NK-92 treated with Interleukin-12 subunit alpha and Interleukin-12 subunit beta, amount 100 ng/mL, for 24 hours (cell line): ENCODE measurements at places on chromosomes 7 and 10.

GRCh38 chr10:19816411-19817230 lies at the start of gene PLXDC2:
Gene PLXDC2, plus strand, starts transcription at chr10:19816432.
- no peak for DNase-seq

DNA sequence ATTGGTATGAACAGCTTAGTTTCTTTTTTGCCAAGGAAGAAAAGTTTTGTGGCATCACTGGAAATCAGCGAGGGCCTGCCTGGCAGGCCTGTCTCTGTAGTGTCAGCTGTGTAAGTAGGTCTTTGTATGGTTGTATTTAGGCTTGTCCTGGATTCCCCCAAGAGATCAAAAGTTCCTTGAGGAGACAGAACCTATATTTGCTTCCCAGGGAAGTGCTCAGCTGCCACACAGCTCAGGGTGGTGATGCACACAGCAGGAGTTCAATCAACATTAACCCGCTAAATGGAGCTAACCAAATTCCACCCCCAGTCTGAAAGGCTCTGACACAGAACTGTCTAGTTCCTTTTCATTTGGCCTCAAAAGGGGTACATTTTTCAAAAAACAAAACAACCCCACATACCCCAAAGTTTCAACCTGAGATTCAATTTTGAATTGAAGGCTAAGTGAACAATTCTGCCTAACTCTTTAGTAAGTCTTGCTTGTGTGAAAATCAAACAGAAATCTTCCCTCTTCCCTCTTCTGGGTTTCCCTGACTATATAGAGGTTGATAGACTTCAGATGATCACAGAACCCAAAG lies 124.4 kb downstream of the CLEC2L start:
- no peak for DNase-seq

- no peak for DNase-seq
Observed at GRCh38 chr7:21326241-21326640, 101.6 kb upstream of the SP4 start.

- DNase-seq: no peak
Observed at GRCh38 chr10:117366741-117367140, 8.5 kb downstream of the PDZD8 start.

- DNase-seq: no peak
Observed at GRCh38 chr10:100873146-100873826, 39.5 kb upstream of the SLF2 start.

GRCh38 chr10:23820792-23821191 lies 381.9 kb downstream of the OTUD1 start:
- no peak for DNase-seq

DNA sequence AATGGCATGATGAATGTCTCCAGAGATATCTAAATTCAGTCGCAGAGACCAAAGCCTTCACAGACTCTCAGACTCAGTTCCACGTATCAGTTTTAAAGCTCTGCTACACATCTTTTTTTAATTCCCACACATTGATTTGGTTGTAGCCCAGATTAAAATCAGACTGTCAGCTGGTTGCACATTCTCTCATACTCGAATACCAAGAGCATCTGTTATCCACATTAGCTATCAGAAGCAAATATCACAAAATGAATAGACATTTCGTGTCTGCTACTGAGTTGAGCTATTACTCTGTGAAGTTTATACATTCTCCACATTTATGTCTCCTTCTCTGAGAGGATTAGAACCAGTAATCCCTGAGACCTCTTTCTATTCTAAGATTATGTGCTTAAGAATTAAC lies 229.2 kb downstream of the GPAM start:
- DNase-seq: no peak
